Mesenteric fat pad (tissue), 1 donor: ENCODE measurements at places on chromosomes 1 and 21. TPM values are rescaled to one million over a fixed set of nuclear protein-coding genes. Genes with fewer than 3 reads are reported as not detected.

The RXRG gene
- 1.4 TPM for total RNA-seq

The SPTA1 gene
- total RNA-seq = 0.55 TPM

The IVL gene
- total RNA-seq = not detected

The MAP3K21 gene
- total RNA-seq = 0.96 TPM

The TINAGL1 gene
- total RNA-seq = 154 TPM

The INSRR gene
- 0.10 TPM for total RNA-seq

The KRTAP12-2 gene
- total RNA-seq = not detected

The MROH7 gene
- total RNA-seq = 2.4 TPM

The CNIH3 gene
- total RNA-seq = 3.0 TPM

The LMX1A gene
- 0.32 TPM for total RNA-seq

The RXFP4 gene
- total RNA-seq = not detected

The IL20 gene
- total RNA-seq = not detected

The DCDC2B gene
- total RNA-seq = not detected

The ALX3 gene
- total RNA-seq = not detected

The WDR26 gene
- total RNA-seq = 100 TPM

The GABRD gene
- total RNA-seq = not detected

The MAEL gene
- total RNA-seq = not detected

The LDLRAD1 gene
- total RNA-seq = not detected

The OXCT2 gene
- 0.87 TPM for total RNA-seq

The S100B gene
- 102 TPM for total RNA-seq

The KIF14 gene
- total RNA-seq = 0.03 TPM

The GSTM2 gene
- 51.2 TPM for total RNA-seq

The C1QA gene
- total RNA-seq = 347 TPM

The ST6GALNAC5 gene
- total RNA-seq = 0.58 TPM

The LAMTOR2 gene
- 65.5 TPM for total RNA-seq

The BSND gene
- not detected for total RNA-seq

The TMED5 gene
- 109 TPM for total RNA-seq

The KCNE1 gene
- 7.3 TPM for total RNA-seq

The LYPD8 gene
- not detected for total RNA-seq

The IFNAR2 gene
- 41.5 TPM for total RNA-seq

The APP gene
- 317 TPM for total RNA-seq

The SPATA45 gene
- total RNA-seq = not detected

The RPS6KC1 gene
- total RNA-seq = 22.7 TPM

The ARMH1 gene
- total RNA-seq = 1.9 TPM

The GSTM5 gene
- total RNA-seq = 13.1 TPM

The MAP3K6 gene
- 95.0 TPM for total RNA-seq

The FAM72D gene
- total RNA-seq = not detected

The PRRX1 gene
- 46.2 TPM for total RNA-seq

The SH2D1B gene
- 0.61 TPM for total RNA-seq
